Progenitor cell of endocrine pancreas (in vitro differentiated cells): ENCODE measurements at places on chromosomes 12 and 14.

DNA sequence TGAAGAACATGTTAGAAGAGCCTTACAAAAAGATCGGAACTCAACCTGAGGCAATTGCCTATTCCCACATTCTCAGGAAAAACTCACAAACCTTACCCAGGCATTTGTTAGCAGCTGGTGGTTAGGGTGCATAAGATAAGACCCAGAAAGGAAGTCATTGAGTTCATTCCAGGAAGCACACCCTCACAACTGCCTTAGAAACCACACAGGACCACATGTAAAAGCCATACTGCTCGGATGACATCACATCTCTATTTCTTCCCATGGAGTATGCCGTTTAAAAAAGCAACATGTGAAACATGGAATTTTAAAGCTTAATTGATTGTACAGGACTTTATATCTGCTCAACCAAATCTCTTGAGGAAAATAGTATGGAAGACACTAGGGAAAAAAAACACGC is 411.2 kb downstream of the DAD1 start:
- DNase-seq: no peak

GRCh38 chr12:78641837-78642423 is 222.6 kb upstream of the SYT1 start:
- no peak for DNase-seq

- no peak for DNase-seq
Measured at GRCh38 chr12:29283969-29284700, 96.8 kb downstream of the ERGIC2 start.

DNA sequence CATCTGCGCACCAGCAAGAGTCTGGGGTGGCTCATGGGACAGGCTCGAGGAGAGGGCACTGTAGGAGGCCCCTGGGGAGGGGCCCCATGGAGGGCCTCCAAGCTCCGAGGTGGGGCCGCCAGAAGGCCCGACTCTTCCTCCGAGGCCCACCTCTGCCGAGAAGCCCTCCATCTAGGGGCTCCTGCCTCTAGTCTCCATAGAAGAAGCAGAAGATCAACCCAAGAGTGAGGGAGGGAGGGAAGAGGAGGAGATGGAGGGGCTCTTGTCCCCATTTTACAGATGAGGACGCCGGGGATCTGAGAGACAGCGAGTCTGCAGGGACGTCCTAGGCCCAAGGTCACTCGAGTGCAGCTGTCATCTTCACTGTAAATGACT is 41.2 kb downstream of the DIO3 start:
- no peak for DNase-seq

DNA sequence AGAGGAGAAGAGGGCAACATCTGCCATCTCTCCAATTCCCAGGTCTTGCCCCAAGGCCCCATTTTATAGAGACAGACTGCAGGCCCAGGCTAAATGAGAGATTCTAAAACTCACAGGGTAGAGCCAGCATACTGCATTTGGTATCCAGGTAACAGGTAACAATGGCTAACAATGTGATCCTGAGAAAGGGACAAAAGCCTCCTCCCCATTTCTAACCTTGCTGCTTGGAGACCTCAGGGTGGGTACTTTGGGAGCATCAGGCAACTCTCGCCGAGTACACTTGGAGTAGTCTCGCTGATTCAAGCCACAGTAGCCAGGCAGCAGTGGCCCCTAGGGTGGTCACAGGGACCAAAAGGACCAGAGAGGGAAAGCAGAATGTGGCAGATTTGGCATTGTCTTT is 162.6 kb upstream of the PLEKHA5 start:
- no peak for DNase-seq

DNA sequence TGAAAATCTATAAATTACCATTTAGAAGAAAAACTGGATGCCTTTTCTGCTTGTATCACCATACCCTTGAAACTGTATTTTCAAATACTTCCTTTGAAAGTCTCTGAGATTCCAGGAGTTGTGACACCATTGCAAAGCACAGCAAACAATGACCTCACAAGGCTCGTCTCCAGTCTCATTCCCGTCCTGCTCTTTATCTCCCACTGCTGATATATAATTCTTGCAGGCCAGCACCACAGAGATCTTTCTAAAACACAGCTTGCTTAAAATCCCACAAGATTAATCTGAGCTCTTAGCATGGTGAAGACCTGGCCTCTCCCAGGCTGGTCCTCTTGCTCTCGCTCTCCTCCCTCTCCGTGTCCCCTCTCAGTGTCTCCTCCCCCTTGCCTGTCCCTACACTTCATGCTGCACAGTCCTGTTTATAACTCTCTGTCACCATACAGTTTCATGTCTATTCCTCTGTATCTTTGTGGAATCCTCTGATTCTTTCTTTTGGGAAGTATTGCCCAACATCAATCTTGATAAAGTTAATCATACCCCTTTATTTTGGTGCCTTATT is 51.8 kb downstream of the ZFYVE21 start:
- DNase-seq: no peak

GRCh38 chr14:63478437-63478852 is 64.7 kb downstream of the PPP2R5E start:
- DNase-seq: no peak

DNA sequence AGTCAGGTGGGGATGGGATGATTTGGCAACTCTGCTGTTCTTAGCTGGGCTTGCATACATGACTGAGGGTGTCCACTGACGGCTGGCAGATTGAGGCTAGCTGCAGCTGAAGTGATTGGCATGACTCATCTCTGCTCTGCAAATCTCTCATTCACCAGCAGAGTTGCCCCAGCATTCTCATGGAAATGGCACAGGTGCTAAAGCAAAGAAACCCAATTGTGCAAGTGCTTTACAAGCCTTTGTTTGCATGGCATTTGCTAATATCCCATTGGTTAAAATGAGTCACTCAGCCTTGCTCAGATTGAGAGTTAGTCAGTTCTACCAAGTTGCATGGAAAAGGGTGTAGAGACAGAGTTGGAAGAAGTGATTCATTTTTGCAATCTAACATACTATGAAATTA is 389.7 kb upstream of the FAR2 start:
- DNase-seq: no peak

GRCh38 chr12:122545855-122546254 is 18.8 kb downstream of the KNTC1 start:
- DNase-seq: no peak

- DNase-seq: no peak
Measured at GRCh38 chr14:74509587-74510222, 16.1 kb downstream of the ISCA2 start.

- DNase-seq: no peak
Measured at GRCh38 chr12:15592934-15593333, 196.3 kb downstream of the EPS8 start.

DNA sequence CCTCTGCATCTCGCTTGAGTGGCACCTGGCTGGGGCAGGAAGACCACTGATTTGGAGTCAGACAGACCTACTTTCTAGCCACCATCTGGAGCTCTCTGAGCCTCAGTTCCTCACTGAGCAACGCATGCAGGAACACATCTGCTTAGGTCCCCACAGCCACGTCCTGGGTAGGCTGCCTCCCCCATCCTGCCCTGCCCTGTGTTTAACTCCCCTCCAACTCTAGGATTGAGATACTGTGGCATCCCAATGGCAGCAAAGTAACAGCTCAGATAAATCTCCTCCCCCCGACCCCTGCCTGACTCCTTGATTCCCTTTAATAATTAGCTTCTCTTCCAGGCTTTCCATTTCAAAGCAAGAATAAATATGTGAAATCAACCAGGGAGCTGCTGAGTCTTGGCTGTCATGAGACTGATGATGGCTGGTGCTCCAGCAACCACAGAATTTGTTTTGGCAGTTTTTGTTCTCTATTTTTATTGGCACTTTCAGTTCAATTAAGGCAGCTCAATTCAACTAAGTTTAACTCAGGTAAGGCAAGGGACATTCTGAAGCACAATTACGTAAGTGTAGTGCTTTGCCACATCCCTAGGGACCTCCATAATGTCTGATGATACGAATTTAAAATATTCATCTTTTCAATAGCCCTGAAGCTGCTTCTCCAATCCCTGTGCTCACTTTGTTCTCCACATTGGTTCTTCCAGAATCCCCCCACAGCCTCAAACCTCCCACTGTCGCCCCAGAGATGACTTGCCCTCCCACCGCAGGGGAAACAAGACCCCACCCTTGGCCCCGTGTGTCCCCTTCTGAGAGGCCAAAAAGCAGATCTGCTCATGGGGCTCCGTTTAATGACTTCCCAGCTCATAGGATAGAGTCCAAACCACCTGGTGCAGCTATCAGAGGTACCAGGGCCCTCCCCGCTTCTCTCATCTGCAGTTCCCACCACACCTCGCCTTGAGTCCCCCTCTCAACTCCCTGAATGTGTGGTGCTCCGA is 58.2 kb downstream of the ESR2 start:
- no peak for DNase-seq

DNA sequence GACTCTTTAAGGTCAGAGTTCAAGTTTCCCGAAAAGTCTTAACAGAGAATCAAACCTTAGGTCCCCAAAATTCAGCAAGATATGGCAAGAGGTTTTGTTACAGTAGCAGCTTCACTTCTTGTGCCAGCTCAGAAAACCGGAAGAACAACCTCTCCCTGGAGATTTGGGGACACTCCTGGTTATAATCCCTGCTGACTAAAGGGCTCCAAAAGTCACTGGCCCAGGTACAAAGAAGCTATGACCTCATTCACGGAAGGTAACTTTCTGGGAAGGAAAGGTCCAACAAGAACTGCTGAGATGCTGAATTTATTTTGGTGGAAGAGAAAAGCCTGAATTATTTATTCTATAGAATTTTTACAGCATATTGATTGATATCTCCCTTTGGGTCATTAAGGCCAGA is 55.6 kb upstream of the DIO2 start:
- no peak for DNase-seq

GRCh38 chr14:96567289-96567899 is 65.2 kb downstream of the PAPOLA start:
- no peak for DNase-seq

- no peak for DNase-seq
Measured at GRCh38 chr12:79778802-79779448, 88.2 kb upstream of the PAWR start.

DNA sequence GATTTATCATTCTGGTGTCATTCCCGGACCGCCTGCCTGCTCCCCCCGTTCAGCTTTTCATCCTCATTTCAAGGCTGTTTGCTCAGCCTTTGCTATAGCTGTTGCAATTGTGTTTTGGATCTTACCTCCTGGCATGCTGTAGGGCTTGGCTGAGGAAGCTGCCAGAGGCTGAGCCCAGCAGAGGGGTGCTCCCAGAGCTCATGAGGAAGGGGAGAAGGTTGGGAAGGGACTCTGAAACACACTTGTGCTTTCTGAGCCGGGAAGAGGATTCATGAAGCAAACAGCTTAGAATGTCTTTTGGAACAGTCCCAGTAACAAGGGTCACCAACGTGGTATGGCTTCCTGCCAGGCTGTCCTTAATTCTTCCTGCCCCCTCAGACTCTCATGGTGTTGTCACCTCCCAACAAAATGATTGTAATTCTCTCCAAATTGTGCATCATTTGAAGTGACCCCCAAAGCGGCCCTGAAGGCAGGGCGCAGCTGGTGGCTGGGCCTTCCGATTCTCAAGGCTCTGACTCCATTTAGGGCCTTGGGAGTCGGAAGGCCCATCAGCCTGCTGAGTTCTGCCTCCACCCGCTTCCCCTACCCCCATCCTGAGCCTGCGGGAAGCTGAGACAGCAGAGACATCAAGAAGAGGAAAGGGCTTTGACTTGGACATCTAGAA is 111.9 kb upstream of the ARHGAP5 start:
- no peak for DNase-seq

- no peak for DNase-seq
Measured at GRCh38 chr14:61377749-61378148, 56.4 kb downstream of the PRKCH start.

DNA sequence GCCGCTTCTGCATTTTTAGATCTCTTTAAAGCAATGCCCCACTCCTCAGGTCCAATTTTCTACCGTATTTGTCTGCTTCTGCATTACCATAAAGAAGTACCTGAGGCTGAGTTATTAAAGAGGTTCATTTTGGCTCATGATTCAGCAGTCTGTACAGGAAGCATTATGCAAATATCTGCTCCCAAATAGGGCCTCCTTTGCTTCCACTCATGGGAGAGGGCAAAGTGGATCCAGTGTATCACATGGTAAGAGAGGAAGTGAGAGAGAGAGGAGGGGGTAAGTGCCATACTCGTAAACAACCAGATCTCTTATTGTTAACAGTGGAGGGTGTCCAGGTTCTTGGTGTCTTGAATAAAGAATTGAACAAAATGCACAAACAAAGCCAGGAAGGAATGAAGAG is 316.1 kb upstream of the SEL1L start:
- DNase-seq: no peak

- no peak for DNase-seq
Measured at GRCh38 chr12:112677050-112677765, 114.3 kb upstream of the RPH3A start.
